ENCODE measurements at places on chromosomes 3 and 15.

DNA sequence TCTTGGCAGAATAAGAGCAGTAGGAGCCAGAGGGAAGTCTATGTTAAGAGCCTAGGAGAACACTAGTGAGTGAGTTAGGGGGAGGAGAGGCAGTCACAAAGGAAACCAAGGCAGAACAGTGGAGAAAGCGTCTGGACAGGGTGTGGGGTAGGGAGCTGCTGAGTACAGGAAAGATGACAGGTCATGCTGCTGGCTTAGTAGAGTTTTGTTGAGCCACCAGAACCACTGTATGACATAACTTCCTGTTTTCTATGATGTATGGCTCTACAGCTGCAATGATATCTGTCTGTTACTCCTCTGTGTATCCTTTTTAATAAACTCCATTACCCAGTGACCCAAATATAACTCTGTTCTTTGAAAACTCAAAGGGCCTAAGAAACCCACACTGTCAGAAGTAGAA lies 10.6 kb upstream of the STT3B start:
- DNase-seq, result no peak

- DNase-seq, result no peak
These were observed 270.0 kb upstream of the TBC1D5 start for GRCh38 chr3:18012436-18012835.

- DNase-seq, result no peak
These were observed 121.9 kb downstream of the C3orf70 start for GRCh38 chr3:185030951-185031350.

DNA sequence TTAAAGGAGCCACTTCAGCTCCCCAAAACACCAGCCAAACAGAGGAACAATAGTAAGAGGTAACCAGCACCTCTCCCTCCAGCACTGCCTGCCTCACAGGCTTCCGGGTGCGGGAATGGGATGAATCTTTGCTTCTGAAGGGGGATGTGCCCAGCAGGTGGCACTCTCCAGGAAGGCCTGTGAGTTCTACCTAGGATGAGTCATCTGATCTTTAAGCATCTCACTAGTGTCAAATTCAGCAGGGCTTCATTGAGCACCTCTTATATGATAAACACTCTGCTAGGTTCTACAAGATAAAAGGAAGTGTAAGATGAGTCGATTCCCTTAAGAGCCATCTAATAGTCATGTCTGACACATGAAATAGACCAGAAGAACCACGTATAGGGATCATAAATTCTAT lies 237.4 kb upstream of the UMPS start:
- DNase-seq, result peak; percentile 90

DNA sequence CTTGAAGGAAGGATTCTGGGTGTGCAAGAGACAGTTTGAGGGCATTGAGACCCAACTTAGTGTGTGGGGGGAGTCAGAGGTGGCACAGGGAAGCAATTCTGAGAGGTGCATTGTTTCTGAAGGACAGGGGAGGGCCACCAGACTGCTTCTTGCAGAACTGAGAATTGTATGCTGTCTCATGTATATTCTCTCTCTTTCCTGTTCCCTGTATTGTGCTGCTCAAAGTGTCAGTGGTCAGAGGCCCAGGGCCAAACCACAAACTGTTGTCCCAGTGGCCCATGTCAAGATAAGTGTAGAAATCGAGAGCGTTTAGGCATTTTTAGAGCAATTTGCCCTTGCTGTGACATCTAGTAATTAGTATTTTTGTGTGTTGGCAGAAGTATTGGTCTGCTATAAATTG lies 567.1 kb downstream of the EDEM1 start:
- no peak for DNase-seq

- DNase-seq, result no peak
These were observed 30.9 kb downstream of the FNDC3B start for GRCh38 chr3:172070269-172070668.

DNA sequence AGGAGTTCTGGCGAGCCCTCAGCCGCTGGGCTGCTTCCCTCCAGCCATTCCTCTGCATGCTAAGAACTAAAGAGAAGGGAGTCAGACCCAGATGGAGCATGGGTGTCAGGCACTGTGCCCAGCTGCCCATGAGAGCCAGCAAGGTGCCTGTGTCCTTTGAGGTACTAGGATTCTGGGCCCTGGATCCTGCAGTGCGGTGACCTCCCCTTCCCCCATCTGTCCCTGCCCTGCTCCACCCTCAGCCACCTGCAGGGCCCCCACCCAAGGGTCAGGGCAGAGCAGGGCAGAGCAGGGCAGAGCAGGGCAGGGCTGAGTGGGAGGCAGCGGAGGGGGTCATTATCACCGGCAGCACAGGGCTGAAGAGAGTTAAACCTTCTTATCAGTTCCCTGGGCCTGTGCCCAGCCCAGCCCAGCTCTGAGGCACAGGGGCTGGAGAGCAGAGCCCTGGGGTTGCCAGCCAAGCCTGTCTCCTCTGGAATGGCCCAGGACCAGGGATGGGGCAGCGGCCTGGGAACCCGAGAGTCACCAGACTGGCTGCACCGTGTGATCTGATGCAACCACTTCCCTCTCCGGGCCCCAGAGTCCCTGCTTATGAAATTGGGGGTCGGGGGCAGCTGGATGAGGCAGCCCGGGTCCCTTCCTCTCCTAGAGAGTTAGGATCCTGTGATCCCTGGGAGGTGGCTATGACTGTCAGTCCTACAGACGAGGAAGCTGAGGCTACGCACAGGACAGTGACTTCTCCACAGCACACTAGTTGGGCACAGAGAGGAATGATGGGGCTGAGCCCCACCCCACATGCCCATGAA lies 17.3 kb downstream of the ZDHHC19 start:
- no peak for DNase-seq

- DNase-seq, result peak; percentile 64
These were observed 770.6 kb upstream of the NR2F2 start for GRCh38 chr15:95559875-95560394.

- DNase-seq, result no peak
These were observed 365.2 kb upstream of the AGTR1 start for GRCh38 chr3:148332509-148332908.

Measured in urothelium cell line (cell line).